ENCODE measurements at places on chromosomes 3 and 15. TPM values are rescaled to one million over a fixed set of nuclear protein-coding genes. Genes with fewer than 3 reads are reported as not detected.

DNA sequence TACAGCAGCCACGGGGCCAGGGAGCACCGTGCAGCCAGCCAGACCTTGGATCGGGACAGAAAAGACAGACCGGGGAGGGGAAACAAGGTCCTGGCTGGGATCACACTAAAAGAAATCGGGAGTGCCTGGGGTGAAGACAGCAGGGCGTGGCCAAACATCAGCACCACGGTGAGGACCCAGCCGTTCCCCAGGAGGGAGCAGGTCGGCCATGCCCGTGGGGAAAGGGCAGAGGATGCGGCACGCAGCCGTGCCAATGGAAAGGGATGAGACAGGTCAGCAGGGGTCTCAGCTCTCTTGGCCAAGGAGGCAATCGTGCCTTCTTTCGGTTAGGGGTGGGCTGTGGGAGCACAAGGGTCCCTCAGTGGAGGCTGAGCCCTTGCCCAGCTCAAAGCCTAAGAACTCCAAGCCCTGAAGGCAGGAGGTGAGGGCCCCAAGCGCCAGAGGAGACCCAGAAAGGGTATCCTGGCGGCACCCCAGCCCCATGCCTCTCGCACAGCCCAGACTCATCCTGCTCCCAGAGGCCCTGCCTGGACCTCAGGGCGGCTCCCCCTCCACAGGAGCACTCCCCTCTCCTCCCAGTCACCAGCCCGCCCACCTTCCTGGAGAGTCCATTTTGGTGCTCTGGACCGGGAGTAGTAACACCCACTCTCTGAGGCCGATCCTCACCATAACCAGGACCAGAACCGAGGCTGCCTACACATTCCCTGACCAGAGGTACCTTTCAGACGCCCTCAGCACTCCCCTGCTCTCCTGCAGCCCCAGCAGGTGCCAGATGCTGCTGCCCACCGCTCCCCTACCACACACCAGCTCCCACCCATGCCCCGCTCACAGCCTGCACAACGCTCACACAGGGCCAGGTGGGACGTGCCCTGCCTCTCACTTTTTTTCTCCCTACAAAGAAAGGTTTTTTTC is 23.2 kb upstream of the OCA2 start:
- no peaks in the 10 kb centered on the region for H3K4me1 ChIP-seq
- DNase-seq = no peak
- no peaks in the 10 kb centered on the region for H3K27me3 ChIP-seq

DNA sequence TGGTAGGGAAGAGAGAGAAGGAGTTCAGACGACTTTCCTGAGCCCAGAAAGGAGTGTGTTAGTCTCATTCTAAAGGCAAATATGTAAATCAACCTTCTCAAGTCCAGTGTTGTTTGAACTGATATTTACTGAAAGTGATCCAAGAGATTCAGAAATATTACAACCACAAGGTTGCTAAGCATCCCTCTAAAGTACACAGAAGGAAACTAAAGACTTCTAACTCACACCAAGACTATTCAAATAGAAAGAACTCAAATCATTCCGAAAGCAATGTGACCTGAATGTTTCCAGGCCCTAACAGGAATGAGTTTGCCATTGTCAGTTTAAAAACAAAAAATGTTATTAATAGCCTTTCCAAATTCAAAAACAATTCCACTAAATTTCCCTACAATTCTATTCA is 56.9 kb upstream of the VGLL3 start:
- no peak overlapping the region for H3K27ac ChIP-seq
- no peaks in the 10 kb centered on the region for H3K4me1 ChIP-seq
- H3K27me3 ChIP-seq = no peaks in the 10 kb centered on the region
- no peak overlapping the region for H3K4me3 ChIP-seq
- DNase-seq = no peak

- no peak overlapping the region for H3K27ac ChIP-seq
- no peaks in the 10 kb centered on the region for H3K4me1 ChIP-seq
- H3K36me3 ChIP-seq = peaks cover 9% of the 10 kb centered on the region
These were observed 74.7 kb downstream of the ZNF148 start for GRCh38 chr3:125300416-125300815.

GRCh38 chr15:62977952-62978811 is 64.4 kb upstream of the TPM1 start:
- no peaks in the 10 kb centered on the region for H3K36me3 ChIP-seq
- H3K4me3 ChIP-seq = no peak overlapping the region
- no peak overlapping the region for H3K27ac ChIP-seq
- H3K4me1 ChIP-seq = peaks cover 10% of the 10 kb centered on the region
- H3K27me3 ChIP-seq = no peaks in the 10 kb centered on the region

DNA sequence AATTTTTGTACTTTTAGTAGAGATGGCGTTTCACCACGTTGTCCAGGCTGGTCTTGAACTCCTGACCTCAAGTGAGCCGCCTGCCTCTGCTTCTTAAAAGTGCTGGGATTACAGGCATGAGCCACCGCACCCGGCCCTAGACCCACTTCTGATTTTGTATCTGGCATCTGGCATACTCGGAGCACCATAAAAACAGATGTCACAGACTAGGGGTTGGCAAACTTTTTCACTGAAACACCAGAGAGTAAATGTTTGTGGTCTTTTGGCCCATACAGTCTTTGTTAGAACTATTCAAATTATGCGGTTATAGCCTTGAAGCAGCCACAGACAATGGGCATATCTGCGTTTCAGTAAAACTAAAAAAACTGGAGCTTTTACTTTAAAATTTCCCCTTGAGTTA is 110.7 kb downstream of the TJP1 start:
- no peak for DNase-seq
- H3K27me3 ChIP-seq = no peaks in the 10 kb centered on the region
- H3K4me1 ChIP-seq = no peaks in the 10 kb centered on the region

GRCh38 chr3:122081543-122082247 is 26.5 kb downstream of the CD86 start:
- H3K4me1 ChIP-seq = no peaks in the 10 kb centered on the region
- no peak overlapping the region for H3K4me3 ChIP-seq
- no peaks in the 10 kb centered on the region for H3K27me3 ChIP-seq
- H3K27ac ChIP-seq = no peak overlapping the region
- H3K36me3 ChIP-seq = no peaks in the 10 kb centered on the region

GRCh38 chr3:162141272-162141791 is 644.7 kb downstream of the OTOL1 start:
- no peaks in the 10 kb centered on the region for H3K27me3 ChIP-seq
- DNase-seq = peak; percentile 31
- H3K4me3 ChIP-seq = no peak overlapping the region
- peak overlapping the region; percentile 36 for H3K27ac ChIP-seq
- H3K4me1 ChIP-seq = peaks cover 12% of the 10 kb centered on the region
- no peaks in the 10 kb centered on the region for H3K36me3 ChIP-seq

BCHE gene
- 107 TPM for total RNA-seq

ANKRD63 gene
- 0.35 TPM for total RNA-seq

DNA sequence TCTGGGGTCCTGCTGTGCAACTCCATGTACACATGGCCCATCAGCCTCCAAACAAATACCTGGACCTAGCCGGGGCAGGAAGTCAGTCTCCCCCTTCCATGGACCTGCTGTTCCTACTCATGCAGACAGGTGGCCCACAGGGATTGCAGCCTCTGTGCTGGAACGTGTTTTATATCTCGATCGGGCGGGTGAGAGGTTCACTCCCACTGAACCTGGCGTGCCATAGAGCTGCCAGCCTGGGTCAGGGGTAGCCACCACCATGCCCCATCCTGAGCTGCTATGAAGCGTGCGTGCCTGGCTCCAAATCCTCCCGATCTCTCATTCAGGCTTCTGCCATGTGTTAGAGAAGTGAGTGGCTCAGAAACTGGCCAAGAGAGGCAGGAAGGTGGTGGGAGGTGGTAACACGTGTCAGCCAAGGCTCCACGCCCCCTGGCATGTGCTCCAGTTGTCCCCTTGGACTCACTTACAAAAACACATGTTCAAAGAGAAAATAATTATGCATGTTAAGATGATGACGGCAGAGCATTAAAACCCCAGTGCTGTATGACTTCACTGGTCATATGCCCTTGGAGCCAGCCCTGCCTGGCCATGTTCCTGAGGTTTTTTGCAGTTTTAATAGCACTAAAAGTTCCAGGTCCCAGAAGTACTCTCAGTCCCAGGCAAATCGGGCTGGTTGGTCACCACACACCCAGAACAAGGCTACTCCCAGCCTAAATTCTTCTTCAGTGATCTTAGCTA is 30.6 kb downstream of the CTSH start:
- DNase-seq = no peak
- H3K27ac ChIP-seq = no peak overlapping the region
- H3K27me3 ChIP-seq = no peaks in the 10 kb centered on the region
- peaks cover 26% of the 10 kb centered on the region for H3K36me3 ChIP-seq
- H3K4me3 ChIP-seq = no peak overlapping the region
- no peaks in the 10 kb centered on the region for H3K4me1 ChIP-seq

GRCh38 chr15:96350934-96351724 is 20.6 kb downstream of the NR2F2 start:
- no peak for DNase-seq
- H3K27me3 ChIP-seq = no peaks in the 10 kb centered on the region
- peaks cover 10% of the 10 kb centered on the region for H3K36me3 ChIP-seq
- H3K4me1 ChIP-seq = peaks cover under 1% of the 10 kb centered on the region

SLC12A1 gene
- not detected for total RNA-seq

ROBO1 gene
- total RNA-seq = 73.4 TPM

LRRC15 gene
- 0.08 TPM for total RNA-seq
